SK-N-MC (cell line): ENCODE measurements at places on chromosomes 3 and 15.

DNA sequence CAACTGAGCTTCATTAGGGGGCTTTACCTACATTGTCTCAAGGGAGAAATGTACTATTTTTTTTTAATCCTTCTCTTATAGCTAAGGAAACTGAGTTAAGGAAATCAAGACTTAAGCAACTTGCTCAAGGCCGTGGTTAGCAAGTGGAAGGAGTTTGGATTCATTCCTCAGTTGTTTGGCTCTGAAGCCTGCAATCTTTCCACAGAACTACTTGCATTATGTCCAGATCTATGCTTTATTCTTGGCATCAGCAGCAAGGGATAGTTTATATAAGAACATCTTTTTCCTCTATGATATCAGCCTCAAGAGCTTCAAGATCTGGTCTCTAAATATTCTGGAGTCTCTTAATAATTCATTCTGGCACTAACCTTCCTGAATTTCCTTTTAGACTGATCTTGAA lies 182.4 kb downstream of the SV2B start:
- no peak for DNase-seq

GRCh38 chr3:159624616-159625015 lies 364.0 kb upstream of the IL12A start:
- DNase-seq = no peak

DNA sequence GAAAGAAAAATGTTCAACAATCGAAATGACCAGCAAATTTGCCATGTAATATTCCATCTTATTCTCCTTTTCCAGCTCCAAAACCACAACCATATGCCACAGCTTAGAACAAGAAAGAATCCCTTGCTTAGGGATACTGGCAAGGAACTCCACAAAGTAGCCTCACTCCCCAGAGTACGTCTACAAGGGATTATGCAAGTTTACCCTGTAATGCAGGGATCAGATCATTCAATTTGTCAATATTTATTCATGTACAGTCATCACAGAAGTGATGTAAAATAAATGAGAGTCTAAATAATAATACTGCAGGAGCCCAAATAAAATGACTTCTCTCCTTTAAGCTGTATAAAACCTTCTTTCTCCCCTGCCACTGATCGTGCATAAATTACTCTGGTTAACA lies 23.5 kb upstream of the MYO1E start:
- DNase-seq = no peak

GRCh38 chr3:48564022-48564421 lies 441 bp upstream of the UCN2 start:
- DNase-seq = no peak

GRCh38 chr3:14646589-14647413 lies 4.8 kb upstream of the CCDC174 start:
- DNase-seq = no peak

DNA sequence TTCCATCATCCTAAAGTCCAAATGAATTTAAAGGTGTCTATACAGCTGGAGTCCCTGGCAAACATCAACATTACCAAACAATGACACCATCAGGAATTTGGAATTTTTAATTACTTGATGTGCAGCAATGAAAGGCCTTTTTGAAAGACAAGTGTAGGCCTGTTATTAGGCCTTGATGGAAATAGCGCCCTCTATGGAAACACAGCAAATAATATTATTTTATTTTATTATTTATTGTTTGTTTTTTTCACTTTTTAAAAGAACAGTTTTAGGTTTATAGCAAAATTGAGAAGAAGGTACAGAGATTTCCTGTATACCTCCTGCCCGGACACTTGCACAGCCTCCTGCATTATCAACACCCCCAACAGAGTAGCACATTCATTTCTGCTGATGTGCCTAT lies 18.1 kb upstream of the OR5AC2 start:
- DNase-seq = no peak

DNA sequence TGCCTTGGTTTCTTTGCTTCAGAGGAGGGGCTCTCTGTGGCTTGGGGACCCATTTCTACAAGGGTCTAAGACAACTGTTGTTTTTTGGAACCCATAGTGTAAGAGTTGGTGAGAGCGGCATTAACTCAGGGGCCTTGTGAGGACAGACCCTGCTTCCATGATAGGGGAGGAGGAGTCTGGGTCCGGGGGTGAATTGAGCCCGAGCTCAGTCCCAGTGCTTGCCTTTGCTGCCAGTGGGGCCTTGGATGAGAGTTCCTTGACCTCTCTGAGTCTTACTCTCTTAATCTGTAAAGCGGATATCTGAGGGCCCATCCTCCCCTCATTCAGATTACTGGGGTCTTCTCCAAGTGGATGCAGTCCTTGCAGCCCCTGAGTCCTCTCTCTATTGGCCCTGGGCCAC lies 74.2 kb downstream of the EEFSEC start:
- no peak for DNase-seq

- no peak for DNase-seq
Observed at GRCh38 chr3:141763088-141763750, at the start of gene GRK7. Gene GRK7, plus strand, starts transcription at chr3:141763408. Its CDS starts 14,877 bp downstream, at chr3:141778285.

DNA sequence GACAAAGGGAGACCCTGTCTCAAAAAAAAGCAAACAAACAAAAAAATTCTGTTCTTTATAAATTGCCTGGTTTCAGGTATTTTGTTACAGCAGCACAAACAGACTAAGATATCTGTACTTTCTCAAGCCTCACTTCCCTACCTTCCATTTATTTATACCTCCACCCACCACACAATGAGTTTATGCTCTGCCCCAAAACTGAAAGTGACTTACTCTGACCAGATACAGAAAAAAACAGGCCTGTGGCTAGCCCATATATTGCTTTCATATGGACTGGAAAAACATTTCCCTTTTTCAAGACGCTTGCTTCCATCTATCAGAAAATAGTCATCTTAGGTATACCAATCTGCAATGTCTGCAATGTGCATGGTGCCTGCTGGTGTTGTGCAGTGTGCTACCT lies 8.7 kb upstream of the GPD1L start:
- no peak for DNase-seq

DNA sequence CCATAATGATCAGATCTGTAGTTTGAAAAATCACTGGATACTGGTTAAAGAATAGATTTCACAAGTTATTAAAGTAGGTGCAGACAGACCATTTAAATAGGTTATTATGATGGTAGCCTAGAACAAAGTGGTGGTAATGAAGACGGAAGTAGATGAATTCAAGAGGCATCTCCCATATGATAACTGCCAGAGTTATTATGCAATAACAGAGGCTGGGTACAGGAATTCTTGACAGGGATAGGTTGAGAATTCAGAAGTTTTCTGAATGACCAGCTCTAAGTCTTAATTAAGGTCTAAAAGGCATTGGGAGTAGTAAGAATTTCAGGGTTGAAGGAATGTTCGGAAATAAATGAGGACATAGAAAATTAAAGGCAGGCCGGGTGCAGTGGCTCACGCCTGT lies 108.9 kb downstream of the PEAK1 start:
- DNase-seq = no peak

DNA sequence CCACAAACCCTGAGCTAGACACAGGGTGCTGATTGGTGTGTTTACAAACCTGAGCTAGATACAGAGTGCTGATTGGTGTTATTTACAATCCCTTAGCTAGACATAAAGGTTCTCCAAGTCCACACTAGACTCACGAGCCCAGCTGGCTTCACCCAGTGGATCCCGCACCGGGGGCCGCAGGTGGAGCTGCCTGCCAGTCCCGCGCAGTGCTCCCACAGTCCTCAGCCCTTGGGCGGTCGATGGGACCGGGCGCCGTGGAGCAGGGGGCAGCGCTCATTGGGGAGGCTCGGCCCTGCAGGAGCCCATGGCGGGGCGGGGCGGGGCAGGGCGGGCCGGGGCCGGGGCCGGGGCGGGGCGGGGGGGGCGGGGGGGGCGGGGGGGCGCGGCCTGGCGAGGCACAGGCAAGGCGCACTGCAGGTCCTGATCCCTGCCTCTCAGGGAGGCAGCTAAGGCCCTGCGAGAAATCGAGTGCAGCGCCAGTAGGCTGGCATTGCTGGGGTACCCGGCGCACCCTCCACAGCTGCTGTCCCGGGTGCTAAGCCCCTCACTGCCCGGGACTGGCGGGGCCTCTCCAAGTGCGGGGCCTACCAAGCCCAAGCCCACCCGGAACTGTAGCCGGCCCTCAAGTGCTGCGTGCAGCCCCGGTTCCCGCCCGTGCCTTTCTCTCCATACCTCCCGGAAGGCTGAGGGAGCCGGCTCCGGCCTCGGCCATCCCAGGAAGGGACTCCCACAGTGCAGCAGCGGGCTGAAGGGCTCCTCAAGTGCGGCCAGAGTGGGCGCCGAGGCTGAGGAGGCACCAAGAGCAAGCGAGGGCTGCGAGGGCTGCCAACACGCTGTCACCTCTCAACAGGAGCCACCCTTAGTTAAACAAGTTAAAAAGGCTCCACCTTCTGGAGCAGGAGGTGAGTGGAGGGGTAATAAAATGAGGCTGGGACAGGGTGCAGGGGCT lies 9.8 kb upstream of the TMEM40 start:
- no peak for DNase-seq

DNA sequence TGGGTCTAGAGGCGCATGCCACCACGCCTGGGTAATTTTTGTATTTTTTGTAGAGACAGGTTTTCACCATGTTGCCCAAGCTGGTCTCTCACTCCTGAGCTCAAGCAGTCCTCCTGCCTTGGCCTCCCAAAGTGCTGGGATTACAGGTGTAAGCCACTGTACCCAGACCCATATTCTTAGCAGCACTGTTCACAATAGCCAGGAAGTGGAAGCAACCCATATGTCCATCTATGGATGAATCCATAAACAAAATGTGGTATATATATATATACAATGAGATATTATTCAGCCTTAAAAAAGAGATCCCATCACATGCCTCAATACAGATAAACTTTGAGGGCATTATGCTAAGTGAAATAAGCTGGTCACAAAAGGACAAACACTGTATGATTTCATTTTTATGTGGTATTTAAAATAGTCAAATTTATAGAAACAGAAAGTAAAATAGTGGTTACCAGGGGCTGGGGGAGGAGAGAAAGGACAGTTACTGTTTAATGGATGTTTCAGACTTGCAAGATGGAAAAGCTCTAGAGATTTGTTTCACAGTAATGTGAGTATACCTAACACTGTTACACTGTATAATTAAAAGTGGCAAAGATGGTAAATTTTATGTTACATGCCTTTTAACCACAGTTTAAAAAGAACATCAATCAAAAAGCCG lies 35.7 kb upstream of the GRAMD1C start:
- DNase-seq = no peak

- DNase-seq = no peak
Observed at GRCh38 chr3:43964640-43965039, 273.9 kb downstream of the ABHD5 start.

GRCh38 chr3:175088766-175089380 lies 229.7 kb downstream of the NAALADL2 start:
- DNase-seq = no peak

- DNase-seq = no peak
Observed at GRCh38 chr3:197746209-197746608, 3.5 kb upstream of the FYTTD1 start.

DNA sequence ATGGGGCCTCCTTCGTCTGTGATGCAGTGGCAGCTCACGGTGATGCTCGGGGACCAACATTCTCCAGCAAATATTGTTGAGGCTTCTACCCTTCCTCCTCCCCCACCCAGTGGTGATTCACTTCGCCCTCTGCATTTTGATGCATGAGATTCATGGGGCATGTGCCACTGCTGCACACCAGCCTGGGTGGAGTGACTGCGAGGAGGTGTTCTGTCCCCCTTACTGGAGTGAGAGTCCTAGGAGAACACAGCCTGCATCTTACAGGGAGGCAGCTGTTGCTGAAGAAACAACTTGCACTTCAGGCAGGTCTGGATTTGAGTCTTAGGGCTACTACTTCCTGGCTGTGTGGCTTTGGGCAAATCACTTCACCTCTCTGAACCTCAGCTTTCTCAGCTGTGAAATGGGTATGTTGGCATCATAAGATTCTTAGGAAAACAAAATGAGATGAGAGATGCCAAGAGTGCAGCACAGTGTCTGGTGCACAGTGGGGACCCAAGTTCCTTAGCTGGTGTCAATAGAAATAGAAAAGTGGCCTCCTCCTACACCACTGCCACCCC lies 10.2 kb upstream of the SKOR1 start:
- DNase-seq = no peak

DNA sequence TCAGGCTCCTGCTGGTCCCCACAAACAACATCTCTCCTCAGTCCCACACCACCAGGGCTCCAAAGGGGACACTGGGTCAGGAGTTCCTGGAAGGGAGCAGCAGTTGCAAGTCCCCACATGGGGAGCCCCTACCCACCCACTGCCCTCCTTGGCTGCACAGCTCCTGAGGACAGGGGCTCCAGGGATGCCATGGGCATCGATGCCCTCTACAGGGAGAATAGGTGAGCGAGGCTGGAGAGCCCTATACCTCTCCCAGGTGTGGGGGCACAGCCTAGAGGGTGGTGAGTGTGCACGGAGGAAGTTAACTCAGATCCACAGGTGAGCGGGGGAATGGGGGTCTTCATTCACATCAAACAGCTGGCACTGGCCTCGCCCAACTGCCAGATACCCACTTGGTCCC lies 141.2 kb upstream of the LINGO1 start:
- DNase-seq = no peak

DNA sequence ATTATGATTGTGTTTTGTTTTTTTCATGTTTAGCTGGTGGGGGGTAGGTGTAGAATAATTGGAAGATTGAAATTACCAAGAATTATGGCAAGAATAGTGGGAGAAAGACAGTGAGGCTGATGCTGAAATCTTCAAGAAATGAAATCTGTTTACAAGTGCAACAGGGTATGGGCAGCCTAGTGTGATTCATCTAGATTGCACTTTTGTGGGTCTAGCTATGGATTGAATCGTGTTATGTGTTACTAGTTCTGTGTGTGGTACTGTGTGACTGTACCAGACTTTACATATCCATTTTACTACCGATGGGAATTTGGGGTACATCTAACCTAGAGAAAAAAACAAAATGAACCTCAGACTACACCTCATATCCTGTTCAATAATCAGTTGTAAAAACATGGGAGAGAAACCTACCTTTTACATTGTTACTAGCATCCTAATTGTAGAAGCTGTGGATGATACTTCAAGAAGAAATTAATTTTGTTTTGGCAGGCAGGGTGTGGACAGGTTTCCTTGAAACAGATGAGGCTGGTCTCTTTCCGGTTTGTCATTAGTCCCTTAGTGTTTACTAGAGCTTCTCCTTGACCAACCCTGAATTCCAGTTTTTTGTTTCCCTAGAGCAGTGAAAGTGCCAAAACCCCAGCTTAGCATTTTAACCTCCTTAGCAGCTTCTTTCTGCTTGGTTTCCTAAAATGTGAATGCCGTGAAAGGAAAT lies 47.9 kb downstream of the OPA1 start:
- no peak for DNase-seq

DNA sequence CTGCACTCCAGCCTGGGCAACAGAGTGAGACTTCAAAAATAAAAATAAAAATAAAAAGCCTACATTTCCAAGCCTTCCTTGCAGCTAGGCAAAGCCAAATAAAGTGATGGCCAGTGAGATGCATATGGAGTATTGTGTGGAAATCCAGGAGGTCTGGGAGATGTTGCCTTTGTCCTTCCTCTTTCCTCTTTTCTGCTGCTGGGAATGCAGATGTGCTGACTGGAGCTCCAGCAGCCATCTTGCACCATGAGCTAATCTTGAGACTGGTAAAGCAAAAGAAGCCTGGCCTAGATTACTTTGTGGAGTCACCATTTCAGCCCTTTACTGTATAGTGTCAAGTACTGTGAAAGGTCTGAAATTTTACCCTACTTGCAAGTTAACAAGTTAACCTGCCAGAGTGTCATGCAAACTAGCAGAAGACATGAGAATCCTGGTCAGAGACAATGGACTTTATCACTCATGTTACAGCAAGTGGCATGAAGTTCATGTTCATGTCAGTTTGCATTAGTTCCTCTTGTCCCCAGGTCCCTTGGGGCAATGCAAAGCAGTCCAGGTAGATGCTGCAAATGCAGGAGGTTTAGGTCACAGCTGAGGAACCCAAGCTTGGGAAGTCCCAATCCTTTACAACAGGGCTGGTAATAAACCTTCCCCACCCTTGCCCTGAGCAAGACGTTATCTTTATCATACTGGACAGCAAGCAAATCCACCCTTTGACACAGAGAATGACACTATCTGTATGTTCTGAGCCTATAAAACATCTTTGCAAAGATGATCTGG lies 103.1 kb downstream of the TLE3 start:
- no peak for DNase-seq
